ENCODE measurements at places on chromosomes 16 and 17. TPM values are rescaled to one million over a fixed set of nuclear protein-coding genes. Genes with fewer than 3 reads are reported as not detected.
A peak's percentile ranks its signal among the peaks of the same experiment; 100 is the strongest.

TEX2 gene
- 14.0 TPM for total RNA-seq

FOXF1 gene
- total RNA-seq, result not detected

KAT7 gene
- total RNA-seq, result 77.8 TPM

SLC47A2 gene
- not detected for total RNA-seq

GNG13 gene
- not detected for total RNA-seq

CACNB1 gene
- total RNA-seq, result 13.2 TPM

CEMP1 gene
- total RNA-seq, result 0.24 TPM

TRPV3 gene
- 6.2 TPM for total RNA-seq

TEKT1 gene
- total RNA-seq, result not detected

- DNase-seq, result no peak
Measured at GRCh38 chr16:83187405-83187804, 560.6 kb downstream of the CDH13 start.

GRCh38 chr17:6981426-6981825, 14.4 kb upstream of the ALOX12 start:
- DNase-seq, result no peak

- DNase-seq, result no peak
Measured at GRCh38 chr17:77291591-77292386, 151.0 kb downstream of the SEC14L1 start.

- peak; percentile 43 for DNase-seq
Measured at GRCh38 chr17:17057057-17057551, 14.8 kb downstream of the MPRIP start.

DNA sequence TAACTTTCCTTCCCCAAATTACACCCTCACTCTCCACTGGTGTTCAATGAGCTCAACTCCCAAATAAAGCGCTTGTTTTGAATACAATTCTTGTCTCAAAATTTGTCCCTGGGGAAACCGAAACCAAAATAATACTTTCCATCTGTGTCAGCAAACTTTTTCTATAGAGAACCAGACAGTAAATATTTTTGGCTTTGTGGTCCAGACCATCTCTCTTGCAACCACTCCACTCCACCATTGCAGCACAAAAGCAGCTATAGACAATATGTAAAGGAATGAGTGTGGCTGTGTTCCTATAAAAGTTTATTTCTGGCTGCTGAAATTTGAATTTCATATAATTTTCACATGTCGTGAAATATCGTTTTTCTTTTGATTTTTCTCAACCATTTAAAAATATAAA, 84.6 kb upstream of the ERCC4 start:
- no peak for DNase-seq

DNA sequence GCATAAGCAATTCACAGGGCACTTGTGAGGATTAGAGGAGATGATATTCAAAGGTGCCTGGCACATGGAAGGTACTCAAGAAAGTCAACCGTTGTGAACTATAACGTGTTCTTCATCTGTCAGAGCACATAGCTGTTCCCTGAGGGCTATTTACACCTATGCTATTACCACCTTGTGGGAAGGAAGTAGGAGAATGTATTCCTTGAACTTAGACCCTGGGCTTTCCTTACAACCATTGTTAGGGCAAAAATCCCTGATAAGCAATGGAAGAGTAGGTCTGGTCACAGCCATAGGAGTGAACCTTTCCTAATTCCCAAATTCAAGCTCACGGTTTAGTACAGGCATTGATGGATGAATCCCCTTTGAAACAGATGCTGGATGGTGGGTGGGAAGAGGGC, 188.6 kb downstream of the HAPSTR1 start:
- no peak for DNase-seq

- DNase-seq, result no peak
Measured at GRCh38 chr17:21382560-21383495, 6.7 kb downstream of the KCNJ12 start.

DNA sequence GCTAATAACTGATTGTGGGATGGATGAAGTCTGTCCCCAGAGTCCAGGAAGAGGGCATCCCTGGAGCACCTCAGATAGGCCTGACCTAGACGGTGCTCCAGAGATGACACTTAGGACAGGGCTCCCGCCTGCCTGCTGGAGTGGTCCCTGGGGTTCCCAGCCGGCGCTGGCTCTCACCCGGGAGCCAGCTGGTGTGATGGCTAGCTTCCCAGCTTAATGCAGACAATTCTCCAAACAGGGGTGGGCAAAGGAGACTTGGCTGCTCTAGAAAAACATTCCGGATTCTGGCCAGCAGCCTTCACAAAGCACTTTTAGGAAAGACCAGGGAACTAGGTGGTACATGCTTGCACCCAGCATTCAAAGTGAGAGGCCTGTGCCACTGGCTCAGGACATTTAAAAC, 18.6 kb downstream of the ACE start:
- DNase-seq, result no peak

GRCh38 chr17:77733576-77734296, 224.8 kb upstream of the TNRC6C start:
- peak; percentile 24 for DNase-seq

DNA sequence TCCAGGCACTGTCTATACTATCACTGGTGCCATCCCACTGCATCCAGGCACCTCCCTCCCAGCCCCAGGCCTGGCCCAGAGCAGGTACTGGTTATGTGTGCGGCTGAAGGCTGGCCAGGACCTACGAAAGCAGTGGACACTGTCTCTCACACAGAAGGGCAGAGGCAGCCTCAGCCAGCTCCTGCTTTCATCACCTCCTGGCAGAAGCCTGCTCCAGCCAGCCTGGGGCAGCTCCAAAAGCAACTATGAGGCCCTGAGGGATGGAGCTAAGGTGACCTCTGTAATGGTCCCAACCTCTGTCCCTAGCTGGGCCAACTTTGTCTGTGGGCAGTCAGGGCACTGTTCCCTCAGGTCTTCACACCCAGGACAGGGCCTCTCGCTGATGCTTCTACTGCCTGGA, 18.8 kb downstream of the HSD11B2 start:
- no peak for DNase-seq

GRCh38 chr17:75078284-75079022, 9.3 kb upstream of the SLC16A5 start:
- peak; percentile 72 for DNase-seq

DNA sequence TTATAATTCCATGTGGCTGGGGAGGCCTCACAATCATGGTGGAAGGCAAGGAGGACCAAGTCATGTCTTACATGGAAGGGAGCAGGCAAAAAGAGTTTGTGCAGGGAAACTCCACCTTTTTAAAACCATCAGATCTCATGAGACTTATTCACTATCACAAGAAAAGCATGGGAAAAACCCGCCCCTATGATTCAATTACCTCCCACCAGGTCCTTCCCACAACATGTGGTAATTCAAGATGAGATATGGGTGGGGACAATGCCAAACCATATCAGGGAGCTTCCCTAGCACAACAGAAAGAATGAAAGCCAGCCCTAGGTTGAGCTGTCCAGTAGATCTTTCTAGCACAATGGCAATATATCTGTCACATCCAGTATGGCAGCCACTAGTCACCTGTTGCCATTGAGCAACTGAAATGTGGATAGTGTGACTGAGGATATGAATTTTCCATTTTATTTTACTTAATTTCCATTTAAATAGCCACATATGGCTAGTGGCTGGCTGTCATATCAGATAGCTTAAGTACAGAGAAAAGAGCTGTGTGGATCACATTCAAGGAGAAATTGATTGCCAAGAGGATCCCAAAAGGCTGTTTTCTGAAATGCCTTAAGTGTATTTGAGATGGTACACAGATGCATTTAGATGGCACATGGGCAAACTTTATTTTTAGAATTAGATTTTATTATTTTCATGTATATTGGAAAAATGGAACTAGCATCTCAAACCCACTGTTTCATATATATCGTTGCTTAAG, 273.0 kb downstream of the GRIN2A start:
- no peak for DNase-seq

GRCh38 chr17:4124999-4125398, 17.8 kb downstream of the ZZEF1 start:
- DNase-seq, result peak; percentile 85

- peak; percentile 73 for DNase-seq
Measured at GRCh38 chr16:65070831-65071432, 50.9 kb downstream of the CDH11 start.

DNA sequence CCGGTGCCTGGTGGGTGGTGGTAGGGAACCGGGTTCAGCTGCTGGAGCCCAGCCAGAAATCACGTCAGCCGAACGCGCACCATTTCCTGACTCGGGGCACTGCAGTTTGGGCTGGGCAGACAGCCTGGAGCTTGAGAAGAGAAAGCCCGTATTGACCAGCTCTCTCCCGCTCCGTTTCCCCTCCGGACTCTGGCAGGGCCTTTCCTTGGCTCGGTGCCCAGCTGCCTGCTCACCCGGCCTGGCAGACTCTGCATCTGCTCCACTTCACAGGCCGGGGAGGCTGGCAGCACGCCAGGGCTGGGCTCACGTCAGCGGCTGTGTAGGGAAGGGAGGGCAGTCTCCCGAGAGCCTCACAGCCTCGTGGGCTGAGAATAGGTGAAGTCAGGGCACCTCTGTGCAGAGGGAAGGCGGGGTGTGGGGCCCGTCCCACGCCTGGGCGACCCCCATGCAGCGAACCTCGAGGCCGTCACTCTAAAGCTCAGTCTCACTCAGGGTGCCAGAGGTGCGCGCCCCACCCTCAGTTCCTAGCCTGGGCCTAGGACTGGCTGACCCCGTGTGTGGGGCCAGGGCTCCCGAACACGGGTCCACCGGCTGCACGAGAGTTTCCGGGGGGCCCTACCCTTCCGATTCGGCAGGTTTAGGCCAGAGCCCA, 59.1 kb downstream of the OR1D5 start:
- DNase-seq, result no peak

GRCh38 chr16:2883458-2883908, 468 bp downstream of the FLYWCH2 start:
- no peak for DNase-seq

DNA sequence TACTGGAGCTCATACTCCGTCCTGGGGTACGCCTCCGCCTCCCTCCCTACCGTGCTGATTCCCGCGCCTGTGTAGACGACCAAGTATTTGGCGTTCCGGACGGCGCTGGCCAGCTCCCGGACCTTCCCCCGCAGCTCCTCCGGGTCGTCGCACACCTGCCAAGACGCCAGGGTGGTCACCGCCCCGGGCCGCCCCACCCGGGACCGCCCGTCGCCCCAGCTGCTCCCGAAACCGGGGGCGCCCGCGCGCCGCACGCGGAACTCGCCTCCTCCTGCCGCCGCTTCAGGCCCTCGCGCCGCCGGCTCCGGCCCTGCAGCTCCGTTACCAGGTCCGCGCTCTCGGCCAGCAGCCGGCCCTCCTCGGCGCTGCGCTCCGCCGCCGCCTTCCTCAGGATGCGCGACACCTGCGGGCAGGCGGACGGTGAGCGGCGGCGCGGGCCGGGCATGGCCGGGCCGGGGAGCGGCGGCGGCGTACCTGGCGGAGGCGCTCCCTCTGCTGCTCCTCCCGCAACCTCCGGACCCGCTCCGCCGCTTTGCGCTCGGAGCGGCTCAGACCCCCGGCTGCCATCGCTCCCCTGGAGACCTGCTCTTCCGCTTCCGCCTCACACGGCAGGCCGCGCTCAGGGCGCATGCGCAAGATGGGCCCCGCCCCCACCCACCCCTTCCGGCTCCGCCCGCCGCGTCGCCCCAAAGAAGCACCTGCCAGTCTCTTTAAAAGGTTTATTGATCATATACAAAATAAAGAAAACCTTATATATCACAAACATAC, at the start of gene SIRT7:
Gene SIRT7 (minus strand): TSS at position 612 of the 768 bp plus-strand sequence. CDS start 45 bp downstream, at position 567.
- peak; percentile 98 for DNase-seq

DNA sequence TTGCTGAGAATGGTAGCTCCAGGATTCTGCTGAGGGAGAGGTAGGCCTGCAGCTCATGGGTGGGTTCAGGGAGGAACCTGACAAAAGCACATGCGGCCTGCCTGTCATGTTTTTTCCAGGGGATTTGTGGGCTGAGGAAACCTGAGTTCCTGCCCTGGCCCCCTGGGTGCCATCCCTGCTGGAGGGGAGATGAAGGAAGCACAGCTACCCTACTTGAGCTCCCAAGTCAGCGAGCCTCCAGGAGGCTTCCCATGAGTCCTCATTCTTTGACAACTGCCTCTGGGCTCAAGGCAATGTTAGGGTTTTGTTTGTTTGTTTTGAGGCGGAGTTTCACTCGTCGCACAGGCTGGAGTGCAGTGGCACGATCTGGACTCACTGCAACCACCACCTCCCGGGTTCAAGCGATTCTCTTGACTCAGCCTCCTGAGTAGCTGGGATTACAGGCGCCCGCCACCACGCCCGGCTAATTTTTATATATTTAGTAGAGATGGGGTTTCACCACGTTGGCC, 12.1 kb upstream of the FLYWCH1 start:
- DNase-seq, result no peak

DNA sequence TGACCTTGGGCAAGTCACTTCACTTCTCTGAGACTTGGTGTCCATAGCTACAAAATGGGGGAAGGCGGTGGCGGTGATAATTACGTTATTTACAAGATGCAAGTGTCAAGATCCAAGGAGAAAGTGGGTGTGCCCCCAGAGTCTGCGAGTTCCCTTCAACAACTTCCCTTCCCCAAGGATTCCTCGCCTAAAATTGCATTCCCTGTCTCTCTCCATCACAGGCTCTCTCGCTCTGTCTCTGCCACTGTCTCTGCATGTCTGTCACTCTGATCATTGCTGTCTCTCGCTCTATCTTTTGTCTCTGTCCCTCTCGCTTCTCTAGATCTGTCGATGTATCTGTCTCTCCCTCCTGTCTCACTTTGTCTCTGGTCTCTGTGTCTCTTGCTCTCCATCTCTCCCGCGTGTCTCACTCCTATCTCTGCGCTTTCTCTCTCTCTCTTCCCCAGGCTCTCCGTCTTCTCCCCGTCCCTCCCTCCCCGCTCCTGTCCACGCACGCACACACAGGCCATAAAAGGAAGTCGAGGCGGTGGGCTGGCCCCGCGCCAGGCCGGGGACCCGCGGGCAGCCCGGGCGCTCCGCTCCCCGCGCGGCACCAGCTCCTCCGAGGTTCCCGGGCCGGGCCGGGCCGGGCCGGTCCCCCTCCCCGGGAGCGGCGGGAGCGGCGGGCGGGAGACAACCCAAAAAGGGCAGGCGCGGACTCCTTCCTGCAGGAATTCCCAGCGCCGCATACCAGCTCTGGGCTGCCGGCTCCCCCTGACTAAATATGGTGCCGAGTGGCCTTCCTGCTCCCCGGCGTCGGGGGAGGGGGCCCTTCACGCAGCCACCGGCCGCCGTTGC, 1.1 kb upstream of the MYH11 start:
- DNase-seq, result peak; percentile 83

DNA sequence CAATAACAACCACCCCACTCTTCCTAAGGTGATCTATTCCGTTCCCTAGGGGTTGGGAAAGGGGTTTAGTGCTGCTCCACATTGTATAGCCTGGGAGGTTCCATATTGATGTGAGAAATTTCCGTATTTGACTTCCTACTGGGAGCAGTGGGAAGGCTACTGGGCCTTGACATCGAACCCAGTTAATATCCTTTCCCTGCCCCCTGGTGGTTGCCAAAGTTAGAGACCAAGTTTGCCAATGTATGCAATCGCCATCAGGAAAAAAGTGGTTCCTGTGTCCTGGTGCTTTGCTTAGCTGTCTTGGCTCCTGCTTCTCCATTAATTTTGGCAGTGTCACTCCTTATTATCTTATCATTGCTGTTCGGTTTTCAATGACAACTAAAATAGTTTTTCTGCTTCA, 914.9 kb downstream of the KCNJ2 start:
- peak; percentile 94 for DNase-seq
